Esophagus squamous epithelium (tissue), 5 donors: ENCODE measurements at places on chromosomes 4 and X.

- DNase-seq = no peak
These were observed 325.2 kb upstream of the AADAT start for GRCh38 chr4:170414961-170415360.

- no peak for DNase-seq
These were observed 226.6 kb downstream of the NSUN7 start for GRCh38 chr4:40976343-40976742.

- no peak for DNase-seq
These were observed 6.3 kb upstream of the CSN3 start for GRCh38 chr4:70236125-70236524.

GRCh38 chrX:10104958-10105658 lies 51.7 kb upstream of the CLCN4 start:
- DNase-seq = no peak

DNA sequence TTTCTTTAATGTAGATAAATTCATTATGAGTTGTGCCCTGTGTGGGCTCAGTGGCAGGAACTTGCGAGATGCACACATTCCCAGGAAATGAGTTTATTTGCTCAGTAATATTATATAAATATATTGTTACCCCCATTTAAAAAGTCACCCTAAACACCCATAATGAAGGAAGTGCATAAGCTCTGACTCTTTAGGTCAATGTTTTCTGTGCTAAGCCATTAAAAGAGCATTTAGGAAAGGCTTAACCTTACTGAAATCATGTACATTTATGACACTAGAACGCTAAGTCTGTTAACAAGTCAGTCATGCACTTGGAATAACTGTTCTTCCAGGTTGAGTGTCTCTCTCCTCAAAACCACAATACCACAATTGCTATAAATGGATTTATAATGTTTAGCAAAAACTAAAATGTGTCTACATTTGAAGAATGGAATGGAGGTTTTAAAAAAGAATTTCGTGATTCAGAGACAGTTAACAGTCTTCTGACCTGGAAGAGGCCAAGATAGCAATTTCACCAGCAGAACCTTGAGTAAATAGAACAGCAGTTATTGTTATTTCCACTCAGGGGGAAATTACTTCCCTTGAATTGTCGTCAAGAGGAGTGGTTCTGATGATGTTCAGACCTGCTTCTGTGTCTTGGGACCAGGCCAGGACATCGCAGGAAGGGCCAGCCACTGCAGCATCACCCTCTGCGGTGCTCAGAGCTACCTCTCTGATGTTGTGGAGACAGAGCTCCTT lies 91.1 kb upstream of the VEGFC start:
- no peak for DNase-seq

GRCh38 chr4:108215055-108215454 lies 46.3 kb upstream of the LEF1 start:
- DNase-seq = no peak

GRCh38 chr4:3296651-3297050 lies 3.8 kb downstream of the RGS12 start:
- no peak for DNase-seq

DNA sequence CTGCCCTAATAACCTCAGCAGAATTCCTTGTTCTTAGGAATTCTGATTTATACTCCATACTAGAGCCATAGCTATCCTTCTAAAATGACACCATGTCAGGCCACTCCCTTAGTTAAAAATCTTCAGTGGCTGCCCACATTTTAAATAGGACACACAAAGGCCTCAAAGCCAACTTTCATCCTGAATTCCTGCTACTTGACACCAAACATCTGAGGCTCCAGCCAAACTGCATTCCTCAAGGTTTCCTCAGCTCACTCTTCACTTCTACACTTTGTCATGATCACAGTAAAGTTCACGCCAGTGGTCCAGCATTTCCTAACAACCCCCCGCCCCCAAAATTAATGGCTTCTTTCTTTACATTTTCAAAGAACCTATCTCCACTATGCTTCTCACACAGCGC lies 124.3 kb downstream of the ADGRA3 start:
- no peak for DNase-seq

DNA sequence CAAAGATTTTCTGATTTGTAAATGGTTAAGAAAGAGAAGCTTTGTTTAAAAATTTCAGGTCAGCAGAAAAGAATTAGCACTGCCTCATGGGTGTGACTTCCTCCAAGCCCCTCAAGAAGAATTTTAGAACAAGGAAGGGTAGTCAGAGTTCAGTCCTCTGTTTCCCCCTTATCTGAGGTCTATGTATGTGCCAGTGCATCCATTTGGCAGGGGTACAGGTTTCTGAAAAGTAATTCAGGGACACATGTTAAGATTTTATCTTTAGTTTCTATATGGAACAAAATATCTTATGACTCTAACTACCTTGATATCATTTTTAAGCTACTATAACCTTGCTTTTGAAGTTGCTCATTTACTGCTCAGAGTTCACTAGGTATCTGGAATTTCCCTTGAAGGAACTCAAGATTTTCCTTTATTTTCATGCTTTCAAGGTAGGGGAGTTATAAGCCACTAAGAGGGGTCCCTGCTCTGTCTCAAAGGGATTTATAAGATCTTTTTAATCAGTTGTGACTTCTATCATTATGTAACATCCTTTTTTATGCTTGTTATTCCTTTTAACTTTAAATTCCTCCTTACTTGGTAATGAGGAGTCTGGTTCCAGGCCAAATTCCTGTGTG lies 24.4 kb upstream of the PLK4 start:
- no peak for DNase-seq

DNA sequence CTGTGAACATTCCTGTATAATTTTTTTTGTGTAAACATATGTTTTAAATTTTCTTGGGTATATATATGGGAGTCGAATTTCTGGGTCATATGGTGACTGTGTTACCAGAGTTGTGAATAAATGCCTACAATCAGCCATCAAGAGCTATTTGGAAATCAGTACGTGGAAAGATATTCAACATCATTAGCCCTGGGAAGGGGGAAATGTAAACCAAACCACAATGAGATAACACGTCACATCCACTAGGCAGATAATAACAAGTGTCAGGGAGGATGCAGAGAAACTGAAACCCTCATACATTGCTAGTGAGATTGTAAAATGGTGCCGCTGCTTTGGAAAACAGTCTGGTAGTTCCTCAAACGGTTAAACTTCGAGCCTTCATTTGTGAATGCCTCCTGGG lies 43.9 kb downstream of the LUZP4 start:
- no peak for DNase-seq
